ENCODE measurements at places on chromosomes 3 and 15.

DNA sequence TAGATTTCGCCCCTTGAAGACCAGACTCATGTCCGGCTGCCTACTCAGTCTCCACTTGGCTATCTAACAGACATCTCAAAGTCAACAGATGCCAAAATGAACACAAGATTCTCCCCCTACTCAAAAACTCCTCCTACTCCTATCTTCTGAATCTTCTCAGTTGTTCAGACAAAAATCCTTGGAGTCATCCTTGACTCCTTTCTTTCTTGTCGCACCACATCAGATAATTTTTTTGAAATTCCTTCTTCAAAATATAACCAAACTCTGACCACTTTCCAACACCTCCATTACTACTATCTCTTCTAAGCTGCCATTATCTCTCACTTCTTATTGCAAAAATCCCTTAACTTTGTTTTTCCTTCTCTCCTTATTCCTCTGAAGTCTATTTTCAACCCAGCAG lies 141.9 kb upstream of the SLC7A14 start:
- DNase-seq: no peak

- peak; percentile 45 for DNase-seq
These were observed 25.4 kb upstream of the MRPS22 start for GRCh38 chr3:139318431-139318816.

DNA sequence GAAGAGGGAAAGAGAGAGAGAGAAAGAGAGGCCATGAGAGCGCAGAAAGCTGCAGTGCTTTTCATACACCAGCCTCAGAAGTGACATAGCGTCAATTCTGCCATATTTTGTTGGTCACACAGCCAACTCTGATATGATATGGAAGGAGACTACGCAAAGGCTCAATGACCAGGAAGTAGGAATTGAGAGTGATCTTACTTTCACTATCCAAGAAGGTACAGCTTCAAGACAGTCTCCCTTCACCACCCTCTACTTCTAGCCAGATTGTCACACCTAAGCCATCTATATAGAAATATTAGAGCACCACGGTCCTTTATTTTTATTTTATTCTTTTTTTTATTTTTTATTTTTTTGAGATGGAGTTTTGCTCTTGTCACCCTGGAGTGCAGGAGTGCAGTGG lies 21.1 kb downstream of the PARP15 start:
- no peak for DNase-seq

DNA sequence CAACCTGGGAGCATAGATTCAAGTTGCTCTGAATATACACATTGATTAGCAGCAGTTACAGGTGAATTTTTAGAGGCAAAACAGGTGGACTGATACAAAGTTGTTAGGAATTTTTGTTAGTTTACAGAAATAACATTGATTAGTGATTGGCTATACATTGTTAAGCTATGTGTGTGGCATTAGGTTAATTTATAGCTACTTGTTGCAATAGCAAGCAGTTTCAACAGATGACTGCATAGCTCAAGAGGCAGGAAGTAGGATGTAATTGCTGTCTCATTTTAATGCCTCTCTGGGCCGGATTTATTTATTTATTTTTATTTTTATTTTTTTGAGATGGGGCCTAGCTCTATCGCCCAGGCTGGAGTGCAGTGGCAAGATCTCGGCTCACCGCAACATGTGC lies 99.7 kb downstream of the TCF12 start:
- DNase-seq: no peak

DNA sequence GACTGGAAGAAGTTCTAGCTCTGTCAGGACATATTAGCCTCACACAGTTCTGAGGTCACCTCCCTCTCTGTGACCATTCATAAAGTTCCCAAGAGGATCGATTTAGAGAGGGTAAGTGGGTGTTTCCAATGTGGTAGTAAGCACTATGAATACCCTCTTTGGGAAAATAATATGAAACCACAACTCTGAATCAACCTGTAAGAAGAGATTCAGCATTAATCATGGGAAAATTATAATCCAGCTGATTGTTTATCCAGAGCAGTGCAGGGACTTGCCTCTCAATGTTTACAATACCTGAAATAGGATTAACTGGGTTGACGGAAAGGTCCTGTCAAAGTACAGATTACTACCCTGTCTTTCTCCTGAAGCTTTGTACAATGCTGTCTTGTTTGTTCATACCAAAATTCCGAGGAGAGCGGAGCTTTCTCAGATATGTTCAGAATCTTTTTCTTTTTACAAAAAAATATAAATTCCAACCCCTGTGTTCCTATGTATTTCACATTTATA lies 302.9 kb upstream of the DPPA4 start:
- DNase-seq: no peak

DNA sequence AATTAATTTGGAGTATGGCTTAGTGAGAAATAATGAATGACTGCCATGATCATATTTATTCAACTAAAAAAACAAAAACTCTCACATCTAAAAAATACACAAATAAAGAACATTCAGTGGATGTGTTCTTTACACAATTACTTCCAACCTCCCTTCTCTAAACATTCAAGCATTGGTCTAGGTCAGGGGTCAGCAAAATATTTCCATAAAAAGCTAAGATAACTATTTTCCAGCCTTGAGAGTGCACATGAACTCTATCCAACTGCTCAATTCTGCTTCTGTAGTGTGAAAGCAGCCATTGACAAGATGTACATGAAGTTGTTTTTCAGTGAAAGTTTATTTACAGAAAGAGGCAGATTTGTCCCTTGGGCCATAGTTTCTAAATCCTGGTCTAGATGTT lies 406.3 kb downstream of the MAGI1 start:
- no peak for DNase-seq

- DNase-seq: no peak
These were observed 8.6 kb upstream of the ADAM10 start for GRCh38 chr15:58758141-58758540.

DNA sequence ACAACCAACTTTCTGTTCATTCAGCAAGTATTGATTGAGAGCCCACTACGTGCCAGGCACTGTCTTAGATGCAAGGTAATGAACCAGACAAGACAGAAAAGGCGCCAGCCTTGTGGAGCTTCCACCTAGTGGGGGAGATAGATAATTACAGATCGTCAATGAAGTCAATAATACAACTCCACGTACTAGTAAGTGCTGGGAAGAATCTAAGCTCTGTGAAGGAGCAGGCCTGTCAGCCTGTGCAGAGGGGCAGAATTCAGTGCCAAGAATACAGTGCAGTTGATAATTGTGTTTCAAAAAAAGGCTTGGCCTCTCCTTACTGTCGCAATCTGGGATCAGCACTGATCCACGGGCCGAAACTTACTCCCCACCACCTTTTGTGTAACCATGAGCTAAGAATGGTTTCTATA lies 186.3 kb downstream of the FEZF2 start:
- no peak for DNase-seq

GRCh38 chr3:127545216-127545615 lies 45.3 kb downstream of the TPRA1 start:
- DNase-seq: no peak

GRCh38 chr3:133487920-133488540 lies 85.5 kb upstream of the CDV3 start:
- peak; percentile 34 for DNase-seq

GRCh38 chr3:9279966-9280365 lies 30.5 kb upstream of the SRGAP3 start:
- DNase-seq: no peak

- DNase-seq: no peak
These were observed 427.1 kb upstream of the DPH6 start for GRCh38 chr15:35973029-35973428.

GRCh38 chr3:156548041-156548687 lies 6.8 kb downstream of the SSR3 start:
- DNase-seq: no peak

DNA sequence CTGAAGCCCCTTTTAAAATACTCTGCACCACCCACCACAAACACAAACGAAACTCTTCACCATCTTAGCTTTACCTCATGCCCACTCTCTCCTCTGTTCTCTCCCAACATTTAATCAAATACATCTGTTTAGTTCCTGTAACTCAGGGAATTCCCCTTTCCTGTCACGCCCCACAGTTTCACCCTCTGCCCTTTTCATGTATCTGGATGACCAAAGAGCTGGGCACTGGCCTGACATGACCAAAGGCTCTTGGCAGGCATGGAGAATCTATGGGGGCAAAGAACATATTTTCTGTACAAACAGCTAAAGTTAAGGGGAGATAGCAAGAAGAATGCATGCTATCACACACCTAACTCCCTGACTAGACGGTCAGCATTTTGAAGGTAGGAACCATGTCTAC lies 270.0 kb downstream of the TBL1XR1 start:
- DNase-seq: no peak

- DNase-seq: peak; percentile 91
These were observed 13.2 kb downstream of the GREM1 start for GRCh38 chr15:32730677-32731654.

GRCh38 chr15:31276596-31277298 lies 49.9 kb upstream of the KLF13 start:
- no peak for DNase-seq

GRCh38 chr15:27353856-27354255 lies 382.9 kb downstream of the GABRG3 start:
- DNase-seq: no peak

DNA sequence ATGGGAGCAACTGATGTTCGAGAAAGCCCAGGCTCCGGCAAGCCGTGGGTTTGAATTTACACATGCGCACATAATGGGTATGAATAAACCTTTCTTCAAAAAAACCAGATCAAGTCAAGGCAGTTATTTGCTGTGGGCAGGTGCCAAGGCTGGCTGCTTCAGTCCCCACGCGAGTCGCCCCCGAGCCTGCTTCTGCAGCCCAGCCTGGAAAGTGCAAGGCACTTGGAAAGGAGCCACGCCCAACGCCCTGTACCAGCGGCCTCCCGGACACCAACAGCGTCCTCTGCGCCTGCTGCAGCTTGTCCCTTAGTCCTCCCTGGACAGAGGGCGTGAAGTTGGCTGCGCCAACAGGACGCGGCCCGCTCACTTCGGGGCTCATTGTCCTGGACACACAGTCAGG lies 68.9 kb downstream of the KLF15 start:
- DNase-seq: no peak

GRCh38 chr3:138726946-138727730 lies 107.6 kb downstream of the PIK3CB start:
- no peak for DNase-seq

DNA sequence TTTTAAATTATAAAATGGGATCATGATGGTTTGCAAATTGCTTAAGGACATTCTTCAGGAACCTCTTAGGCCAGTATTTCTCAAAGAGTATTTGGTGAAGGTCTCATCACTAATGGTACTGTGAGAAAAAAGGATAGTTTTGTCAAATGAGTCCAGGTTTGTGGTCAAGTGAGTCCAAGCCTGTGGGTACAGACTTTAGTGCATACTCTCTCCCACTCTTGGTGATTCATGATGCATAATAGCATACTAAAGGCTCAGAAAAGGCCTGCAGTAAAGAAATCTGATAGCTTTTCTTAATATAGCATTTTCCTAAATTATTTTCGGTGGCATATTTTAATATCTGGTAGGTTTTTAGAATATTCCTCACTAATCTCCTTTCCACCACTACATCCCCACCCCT lies 20.0 kb downstream of the BOC start:
- DNase-seq: no peak

GRCh38 chr3:37221407-37221806 lies 47.0 kb upstream of the LRRFIP2 start:
- DNase-seq: peak; percentile 89

DNA sequence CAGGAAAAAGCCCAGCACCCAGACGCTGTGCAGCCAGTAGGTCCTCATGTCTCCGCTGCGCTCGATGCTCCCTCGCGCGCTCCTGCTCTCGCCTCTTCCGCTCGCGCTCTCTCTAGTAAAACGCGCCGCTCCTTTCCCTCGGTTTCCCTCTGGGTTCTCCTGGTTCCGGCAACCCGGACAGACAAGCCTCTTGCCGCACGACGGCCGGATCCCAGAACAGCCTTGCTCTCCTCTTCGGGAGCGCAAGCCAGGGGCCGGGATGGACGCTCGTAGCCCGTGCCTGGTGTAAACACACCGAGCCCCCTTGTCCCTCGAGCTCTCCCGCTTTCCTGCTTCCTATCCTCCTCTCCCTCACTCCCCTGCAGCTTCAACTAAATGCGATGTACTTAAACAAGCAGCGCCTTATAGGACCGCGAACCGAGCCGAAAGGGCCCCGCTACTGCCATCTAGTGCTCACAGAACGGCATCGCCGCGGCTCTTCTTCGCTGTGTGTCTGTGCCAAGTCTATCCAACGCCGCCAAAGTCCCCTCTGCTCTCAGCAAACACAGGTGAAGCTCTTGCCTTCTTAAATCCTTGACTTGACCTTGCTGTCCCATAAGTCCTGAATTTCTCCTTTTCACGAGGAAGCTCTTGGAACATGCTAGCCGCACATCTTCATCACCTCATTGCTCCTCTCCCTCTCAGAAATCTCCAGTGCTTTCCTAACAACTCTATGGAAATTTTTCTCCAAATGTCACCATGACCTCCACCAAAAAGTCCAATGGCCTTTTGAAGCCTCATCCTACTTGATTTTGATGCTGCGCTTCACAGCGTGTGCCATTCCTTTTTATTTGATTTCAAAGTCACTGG lies 1037.2 kb downstream of the IGSF11 start:
- peak; percentile 60 for DNase-seq

GRCh38 chr15:37102305-37103162 lies 2.2 kb upstream of the MEIS2 start:
- DNase-seq: no peak

- peak; percentile 28 for DNase-seq
These were observed 1.4 kb downstream of the MORF4L1 start for GRCh38 chr15:78873793-78874765.

GRCh38 chr3:27669591-27669990 lies 52.5 kb downstream of the EOMES start:
- no peak for DNase-seq

DNA sequence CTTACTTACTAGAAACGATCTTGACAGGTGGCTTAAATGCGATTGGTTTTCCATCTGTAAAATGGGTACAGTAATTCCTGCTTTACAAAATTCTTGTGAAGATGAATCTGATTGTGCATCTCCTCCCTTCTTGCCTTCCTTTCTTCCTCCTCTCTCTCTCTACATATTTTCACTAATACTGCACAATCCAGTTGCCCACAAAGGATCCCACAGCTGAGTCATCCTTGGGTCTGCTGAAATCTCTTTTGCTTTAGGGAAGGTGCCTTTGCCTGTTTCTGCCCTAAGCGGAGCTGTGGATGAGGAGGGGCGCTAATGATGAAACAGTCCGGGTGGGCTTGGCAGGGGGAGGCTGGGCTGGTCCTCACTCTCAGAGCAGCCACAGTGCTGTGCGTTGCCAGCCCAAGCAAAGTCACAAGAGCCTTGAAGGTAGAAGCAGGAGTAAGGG lies 46.1 kb downstream of the AMOTL2 start:
- DNase-seq: peak; percentile 73
